ENCODE measurements at places on chromosomes 11 and 22.
A peak's percentile ranks its signal among the peaks of the same experiment; 100 is the strongest.

- no peak for DNase-seq
These were observed 115.6 kb downstream of the SLC1A2 start for GRCh38 chr11:35303596-35304385.

- DNase-seq = no peak
These were observed 193.0 kb upstream of the E2F8 start for GRCh38 chr11:19433791-19434190.

GRCh38 chr22:44317123-44317444 lies 4.3 kb upstream of the SHISAL1 start:
- no peak for DNase-seq

DNA sequence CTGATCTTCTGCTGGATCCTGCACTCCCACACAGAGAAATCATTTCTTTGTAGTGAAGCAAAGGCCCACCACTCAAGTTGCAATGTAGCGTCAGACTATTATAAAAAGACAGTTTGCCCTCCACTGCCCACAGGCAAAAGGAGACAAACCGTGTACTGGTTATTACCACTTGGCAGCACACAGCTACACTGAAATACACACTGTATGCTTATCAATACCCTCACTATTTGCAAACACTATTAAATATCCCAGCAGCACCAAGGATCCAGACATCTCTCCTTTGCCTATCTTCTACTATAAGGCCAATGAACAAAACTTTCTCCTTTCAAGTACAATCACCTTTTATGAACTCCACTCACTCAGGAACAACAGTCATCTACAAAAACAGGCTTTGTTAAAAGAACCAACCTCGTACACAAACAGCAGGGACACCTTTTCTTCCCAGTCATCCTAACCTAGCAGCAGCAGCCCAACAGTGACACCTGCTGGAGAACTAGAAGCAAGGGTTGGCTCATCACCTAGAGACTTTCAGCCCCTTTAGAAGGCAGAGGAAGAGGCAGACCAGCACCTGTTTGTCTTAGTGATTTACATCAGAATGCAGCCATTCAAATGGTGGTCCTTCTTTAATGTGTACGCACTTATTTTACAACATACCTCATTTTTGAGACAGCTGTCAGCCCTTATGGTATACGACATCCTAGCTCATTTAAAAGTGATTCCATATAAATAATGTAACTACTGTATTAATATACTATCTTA lies 56.1 kb downstream of the AMBRA1 start:
- peak; percentile 18 for DNase-seq

DNA sequence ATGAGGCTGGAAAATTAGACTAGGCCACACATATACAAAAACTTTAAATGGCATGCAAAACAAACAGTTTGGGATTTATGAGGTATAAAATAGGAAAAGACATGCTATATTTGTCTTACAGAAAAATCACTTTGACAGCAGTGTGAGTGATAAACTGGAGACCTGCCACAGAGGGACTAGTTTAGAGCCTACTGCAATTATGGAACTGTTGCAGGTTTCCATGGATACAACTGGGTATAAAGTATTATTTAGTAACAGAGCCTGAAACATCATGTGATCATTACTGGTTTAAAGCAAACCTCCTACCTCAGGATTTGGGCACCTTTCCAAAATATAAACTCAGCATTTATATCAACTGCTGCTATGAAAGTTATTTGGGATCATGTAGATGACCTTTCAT lies 1032.5 kb downstream of the DLG2 start:
- DNase-seq = no peak

- no peak for DNase-seq
These were observed 141.6 kb downstream of the ELP4 start for GRCh38 chr11:31651208-31651607.

- no peak for DNase-seq
These were observed 94.2 kb downstream of the ABTB2 start for GRCh38 chr11:34263441-34264091.

- no peak for DNase-seq
These were observed 6.7 kb downstream of the CSNK2A3 start for GRCh38 chr11:11346303-11346702.

- no peak for DNase-seq
These were observed 185.2 kb downstream of the GRIK4 start for GRCh38 chr11:120696597-120697218.

DNA sequence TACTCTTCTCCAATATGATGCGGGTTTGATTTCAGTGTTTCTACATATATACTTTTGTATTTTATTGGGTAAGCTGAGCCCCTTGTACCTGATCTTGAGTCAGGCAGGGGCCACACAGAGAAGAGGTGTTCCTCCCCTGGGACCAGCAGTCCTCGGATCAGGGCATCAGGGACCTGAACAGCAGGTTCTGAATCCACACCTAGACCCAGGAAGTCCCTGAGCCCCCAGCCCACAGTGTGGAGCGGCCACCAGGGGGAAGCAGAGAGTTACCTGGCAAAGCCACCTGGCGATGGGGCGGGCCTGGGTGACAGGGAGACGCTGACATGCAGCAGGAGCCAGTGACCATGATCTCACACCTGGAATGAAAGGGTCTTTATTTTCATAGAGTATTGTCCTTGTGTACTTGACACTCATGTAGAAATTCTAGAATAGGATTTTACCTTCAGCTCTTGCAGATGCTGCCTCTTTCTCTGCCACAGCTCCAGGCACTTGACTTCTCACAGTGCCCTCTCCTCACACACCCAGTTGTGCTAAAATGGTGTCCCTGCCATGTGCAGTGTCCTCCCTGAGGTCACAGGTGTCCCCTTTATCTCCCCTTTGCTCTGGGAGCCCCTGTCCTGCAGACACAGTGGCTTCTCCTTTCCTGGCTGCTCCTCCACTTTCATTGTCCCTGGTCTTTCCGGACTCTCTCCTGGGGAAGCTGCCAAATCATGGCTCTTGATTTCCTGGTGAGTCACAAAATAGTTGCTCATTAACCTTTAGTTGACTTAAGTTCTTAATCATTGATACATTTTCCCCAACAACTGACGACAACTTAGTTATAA lies 48.5 kb downstream of the GGTLC2 start:
- peak; percentile 35 for DNase-seq

GRCh38 chr22:22219140-22219996 lies 25.2 kb upstream of the VPREB1 start:
- DNase-seq = no peak

DNA sequence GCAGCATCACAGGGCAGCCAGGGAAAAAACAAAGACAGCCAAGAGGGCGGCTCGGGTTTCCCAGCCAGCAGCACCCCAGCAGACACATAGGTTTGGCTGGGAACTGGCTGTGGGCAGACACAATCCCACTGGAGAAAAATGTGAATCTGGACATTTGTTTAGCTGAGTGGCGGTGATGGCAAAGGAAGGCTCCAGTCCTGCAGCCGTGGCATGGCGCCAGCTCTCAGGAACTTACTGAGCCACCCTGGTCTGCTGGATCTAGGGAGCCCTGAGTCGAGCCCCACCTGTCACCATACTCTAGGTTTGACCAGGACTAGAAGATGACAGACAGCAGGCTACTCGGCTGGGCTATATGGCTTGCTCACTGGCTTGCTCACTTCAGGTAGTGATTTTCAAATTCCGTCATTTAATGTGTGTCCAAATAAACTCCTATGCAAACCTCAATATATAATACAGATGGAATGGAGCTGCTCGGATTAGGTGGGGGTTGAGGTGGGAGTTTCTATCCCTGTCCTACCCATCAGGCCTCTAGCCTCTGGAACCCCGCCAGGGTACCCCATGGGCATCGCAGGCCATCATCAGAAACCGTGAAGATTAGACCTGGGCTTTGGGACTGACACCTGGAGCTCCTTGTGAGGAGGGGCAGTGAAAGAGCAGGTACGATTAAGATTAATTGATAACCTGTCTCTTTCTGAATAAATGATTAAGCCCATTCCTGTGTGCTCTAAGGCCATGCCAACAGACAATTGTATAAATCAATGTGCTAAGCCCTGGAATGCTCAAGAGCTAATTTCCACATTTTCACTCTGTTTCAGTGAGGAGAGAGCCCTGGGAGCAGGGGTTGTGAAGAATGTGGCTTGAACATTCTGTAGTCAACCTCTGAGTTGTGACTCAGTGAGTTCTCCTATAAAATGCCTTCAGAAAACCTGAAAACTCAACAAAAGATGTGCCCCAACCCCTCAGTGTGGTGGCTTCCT lies 42.5 kb downstream of the GALNT18 start:
- no peak for DNase-seq
